LNCaP clone FGC (cell line): ENCODE measurements at places on chromosomes 11 and 22.

GRCh38 chr11:46240371-46240770, 37.1 kb upstream of the CREB3L1 start:
- no peak for DNase-seq

- no peak for DNase-seq
Observed at GRCh38 chr22:37043209-37043827, 8.2 kb upstream of the KCTD17 start.

DNA sequence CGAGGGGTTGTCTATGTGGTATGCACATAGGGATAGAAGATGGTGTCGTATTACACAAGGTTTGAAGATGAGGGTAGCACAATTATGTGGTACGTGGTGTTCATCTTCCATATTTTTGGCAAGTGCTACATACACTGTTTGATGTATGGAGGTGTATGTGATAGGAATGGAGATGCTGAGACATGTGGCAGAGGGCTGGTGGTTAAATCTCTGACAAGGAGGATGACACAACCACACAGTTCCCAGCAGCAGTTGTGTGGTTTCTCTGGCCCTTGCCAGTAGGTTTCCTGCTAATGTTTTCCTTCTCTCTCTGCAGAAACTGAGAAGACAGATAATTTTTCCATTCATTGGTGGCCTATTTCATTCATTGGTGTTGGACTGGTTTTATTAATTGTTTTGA, 17.0 kb downstream of the NCR3LG1 start:
- no peak for DNase-seq

- DNase-seq: no peak
Observed at GRCh38 chr22:22881116-22882000, 6.3 kb upstream of the IGLL5 start.

- no peak for DNase-seq
Observed at GRCh38 chr11:46298699-46299433, 21.4 kb downstream of the CREB3L1 start.

DNA sequence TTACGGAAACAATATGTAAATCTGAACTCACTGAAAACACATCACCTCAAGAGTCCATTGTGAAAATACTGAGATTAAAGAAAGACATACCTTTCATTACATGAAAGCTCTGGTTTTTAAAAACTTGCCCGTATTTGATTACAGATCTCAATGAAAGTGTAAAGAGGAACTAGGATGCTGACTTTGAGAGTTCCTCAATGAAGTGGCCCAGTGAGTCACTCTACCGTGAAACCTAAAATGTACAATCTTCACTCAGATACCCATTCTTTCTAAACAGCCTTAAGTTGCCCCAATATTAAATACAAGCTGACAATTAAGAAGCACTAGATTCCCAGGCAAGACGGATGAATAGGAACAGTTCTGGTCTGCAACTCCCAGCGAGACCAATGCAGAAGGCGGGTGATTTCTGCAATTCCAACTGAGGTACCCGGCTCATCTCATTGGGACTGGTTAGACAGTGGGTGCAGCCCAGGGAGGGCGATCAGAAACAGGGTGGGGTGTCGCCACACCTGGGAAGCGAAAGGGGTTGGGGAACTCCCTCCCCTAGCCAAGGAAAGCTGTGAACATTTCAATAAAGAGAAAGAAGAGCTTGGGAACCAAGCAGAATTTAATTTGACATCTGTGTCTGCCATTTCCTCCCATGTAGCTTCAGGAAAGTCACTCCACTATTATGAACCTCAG, 33.8 kb upstream of the OR9G4 start:
- no peak for DNase-seq

DNA sequence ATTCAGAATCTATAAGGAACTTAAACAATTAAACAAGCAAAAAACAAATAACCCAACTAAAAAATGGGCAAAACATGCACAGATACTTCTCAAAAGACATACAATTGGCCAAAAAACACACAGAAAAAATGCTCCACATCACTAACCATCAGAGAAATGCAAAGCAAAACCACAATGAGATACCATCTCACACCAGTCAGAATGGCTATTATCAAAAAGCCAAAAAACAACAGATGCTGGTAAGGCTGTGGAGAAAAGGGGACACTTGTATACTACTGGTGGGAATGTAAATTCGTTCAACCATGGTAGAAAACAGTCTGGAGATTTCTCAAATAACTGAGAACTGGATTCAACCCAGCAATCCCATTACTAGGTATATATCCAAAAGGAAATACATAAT, 24.8 kb downstream of the ENTHD1 start:
- no peak for DNase-seq

DNA sequence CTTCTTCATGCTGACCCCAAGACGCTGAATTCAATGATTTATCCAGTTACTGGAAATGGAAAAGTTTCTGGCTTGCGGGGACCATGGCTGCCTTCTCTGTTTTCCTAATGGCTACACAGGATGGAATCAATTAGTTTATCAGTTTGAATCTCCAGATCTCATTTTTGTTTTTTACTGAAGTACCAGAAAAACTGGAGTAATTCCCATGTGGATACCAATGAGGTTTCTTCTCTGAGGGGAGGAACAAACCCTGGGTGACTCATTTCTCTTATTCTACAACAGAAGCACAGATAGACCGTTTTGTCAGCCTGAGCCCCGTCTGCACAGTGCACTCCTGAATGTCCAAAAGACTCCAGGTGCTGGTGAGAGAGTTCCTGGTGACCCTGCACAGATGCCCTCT, 3.4 kb downstream of the ZNF195 start:
- DNase-seq: no peak

GRCh38 chr11:843086-843734, 558 bp downstream of the TSPAN4 start:
- DNase-seq: no peak

- DNase-seq: no peak
Observed at GRCh38 chr11:131311776-131312514, 58.5 kb upstream of the NTM start.

- DNase-seq: no peak
Observed at GRCh38 chr11:63612181-63612580, 2.1 kb downstream of the PLAAT3 start.

GRCh38 chr11:6567371-6567745, 36.1 kb downstream of the RRP8 start:
- peak; percentile 75 for DNase-seq

GRCh38 chr11:81339521-81339920, 1394.1 kb downstream of the FAM181B start:
- DNase-seq: no peak

DNA sequence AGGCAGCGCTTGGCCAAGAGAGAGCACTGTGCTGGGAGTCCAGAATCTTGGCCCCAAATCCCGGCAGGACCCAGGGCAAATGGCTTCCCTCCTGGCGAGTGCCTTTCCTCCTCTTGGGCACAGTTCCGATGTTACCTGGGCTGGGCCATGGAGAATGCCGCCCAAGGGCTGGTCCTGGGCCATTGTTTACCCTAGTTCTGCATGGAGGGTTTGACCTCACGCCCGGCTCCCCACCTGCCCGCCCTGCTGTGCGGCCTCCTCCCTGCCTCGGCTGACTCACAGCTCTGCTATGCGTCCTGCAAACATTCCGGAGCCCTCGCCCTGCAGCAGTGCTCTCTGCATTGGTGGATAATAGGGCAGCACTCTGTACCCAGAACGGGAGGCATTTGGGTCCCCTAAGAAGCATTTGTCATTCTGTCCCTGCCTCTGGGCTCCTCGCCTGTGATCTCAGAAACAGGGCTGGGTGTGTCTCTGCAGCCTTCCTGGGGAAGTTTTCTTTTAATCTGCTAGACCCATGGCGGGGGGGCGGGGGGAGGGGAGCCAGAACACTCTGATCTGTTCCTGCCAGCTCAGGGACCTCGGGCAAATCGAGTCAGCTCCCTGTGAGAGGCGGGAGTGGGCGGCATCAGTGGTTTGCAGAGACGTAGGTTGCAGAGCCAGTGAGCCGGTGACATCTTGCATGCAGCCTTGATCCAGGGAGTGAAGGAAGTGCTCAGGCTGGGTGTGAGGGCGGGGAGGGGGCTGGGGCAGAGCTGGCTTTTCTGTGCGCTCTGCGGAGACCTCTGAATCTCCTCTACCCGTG, 32.9 kb upstream of the SMIM38 start:
- DNase-seq: peak; percentile 87

DNA sequence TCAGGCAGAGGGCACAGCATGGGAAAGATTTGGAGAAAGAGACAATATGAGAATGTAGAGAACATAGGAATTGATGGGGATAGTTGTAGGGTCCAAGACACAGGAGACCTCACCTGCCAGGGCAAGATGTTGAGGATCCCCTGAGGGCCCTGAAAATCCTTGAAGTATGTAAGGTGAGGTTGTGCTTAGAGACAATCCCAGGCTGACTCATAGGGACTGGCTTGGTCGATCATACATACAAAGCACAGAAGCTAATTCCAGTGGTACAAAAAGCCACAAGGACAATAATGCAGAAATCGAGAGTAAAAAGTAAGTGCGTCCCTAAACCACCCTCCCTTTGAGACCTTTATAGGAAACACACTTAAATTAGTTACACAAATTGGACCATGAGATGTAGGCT, 468.2 kb downstream of the MIAT start:
- DNase-seq: no peak

DNA sequence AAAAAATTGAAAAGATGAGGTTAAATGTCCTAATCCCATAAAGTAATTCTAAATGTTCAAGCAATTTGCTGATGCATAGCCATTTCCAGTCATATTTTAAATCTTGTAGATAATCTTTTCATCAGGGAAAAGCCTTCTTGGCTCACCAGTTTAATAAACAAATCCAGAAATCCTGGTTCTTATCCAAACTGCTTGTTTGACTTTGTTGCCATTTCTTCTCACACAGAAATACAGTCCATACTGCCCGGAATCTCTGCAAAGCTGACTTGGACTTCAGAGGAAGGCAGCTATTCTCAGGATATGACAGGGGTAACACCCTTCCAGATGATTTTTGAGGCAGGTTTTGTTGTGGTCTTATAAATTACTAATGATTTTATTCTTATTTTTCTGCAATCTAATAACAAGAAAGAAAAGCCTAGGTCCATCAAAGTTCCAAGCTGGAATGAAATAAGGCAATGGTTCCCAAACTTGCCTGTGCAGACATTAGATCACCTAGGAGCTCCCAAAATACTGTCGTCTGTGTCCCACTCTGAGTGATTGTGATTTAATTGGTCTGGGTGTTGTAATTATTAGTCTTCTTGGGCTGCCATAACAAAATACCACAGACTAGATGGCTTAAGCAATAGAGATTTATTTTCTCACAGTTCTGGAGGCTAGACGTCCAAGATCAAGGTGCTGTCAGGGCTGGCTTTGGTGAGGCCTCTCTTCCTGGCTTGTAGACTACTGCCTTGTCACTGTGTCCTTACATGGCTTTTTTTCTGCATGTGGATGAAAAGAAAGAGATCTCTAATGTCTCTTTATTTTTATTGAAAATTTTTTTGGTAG, 55.1 kb upstream of the RCE1 start:
- peak; percentile 86 for DNase-seq

DNA sequence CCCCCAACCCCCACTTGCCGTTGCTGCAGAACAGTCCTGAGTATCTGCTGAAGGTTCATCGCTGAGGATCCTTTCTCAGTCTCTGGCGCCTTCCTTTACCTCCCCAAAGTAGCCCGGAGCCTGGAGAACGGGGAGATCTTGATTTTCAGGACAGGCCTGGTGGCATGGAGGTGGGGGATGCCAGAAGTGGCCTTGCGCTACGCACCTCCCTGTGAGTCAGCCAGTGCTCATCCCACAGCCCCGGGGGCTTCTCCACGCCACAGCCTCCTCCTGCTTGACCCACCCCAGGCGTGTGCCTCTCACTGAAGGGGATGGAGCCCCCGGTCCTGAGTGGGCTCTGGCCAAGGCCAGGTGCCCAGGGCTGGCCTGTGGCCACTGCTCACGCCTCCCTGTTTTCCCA, 339.6 kb downstream of the TBC1D22A start:
- DNase-seq: no peak

- peak; percentile 8 for DNase-seq
Observed at GRCh38 chr11:112697391-112698178, 263.6 kb upstream of the NCAM1 start.

DNA sequence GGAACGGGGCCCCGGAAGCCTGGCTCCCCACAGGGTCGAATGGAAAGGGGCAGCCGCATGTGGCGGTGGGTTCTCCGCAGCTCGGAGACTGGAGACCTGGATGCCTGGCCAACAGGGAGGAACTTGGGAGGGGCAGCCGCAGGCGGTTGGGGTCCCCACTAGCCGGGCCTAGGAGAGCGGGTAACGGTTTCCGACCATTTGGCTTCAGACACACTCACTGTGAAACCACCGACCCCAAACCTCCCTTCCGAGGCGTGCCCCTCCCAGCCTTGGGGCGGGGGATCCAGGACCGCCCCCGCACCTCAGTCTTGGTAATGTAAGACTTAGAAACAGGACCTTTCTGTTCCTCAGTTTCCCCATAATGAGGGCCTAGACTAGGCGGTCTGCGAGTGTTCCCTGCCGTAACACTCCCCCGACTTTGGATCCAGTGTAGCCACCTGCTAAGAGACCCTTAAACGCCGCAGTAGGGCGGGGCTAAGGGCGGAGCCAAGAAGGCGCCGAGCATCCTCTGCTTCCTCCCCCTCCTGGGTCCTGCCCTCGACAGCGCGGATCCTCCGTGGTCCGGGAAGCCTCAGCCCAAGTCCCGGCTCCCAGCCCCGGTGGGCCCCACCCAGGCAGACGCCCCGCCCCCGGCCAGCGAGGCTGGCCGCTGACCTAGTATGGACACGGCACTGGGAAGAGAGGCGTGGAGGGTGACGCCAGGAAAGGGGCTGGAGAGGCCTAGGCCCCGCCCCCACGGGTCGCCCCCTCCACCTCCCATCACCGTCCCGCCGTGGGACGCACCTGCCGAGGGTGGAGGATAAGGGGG, 1.8 kb upstream of the RASGRP2 start:
- no peak for DNase-seq

GRCh38 chr22:50086526-50086925, 1.3 kb upstream of the MLC1 start:
- DNase-seq: no peak

- no peak for DNase-seq
Observed at GRCh38 chr22:49934160-49934890, 15.9 kb downstream of the CRELD2 start.

DNA sequence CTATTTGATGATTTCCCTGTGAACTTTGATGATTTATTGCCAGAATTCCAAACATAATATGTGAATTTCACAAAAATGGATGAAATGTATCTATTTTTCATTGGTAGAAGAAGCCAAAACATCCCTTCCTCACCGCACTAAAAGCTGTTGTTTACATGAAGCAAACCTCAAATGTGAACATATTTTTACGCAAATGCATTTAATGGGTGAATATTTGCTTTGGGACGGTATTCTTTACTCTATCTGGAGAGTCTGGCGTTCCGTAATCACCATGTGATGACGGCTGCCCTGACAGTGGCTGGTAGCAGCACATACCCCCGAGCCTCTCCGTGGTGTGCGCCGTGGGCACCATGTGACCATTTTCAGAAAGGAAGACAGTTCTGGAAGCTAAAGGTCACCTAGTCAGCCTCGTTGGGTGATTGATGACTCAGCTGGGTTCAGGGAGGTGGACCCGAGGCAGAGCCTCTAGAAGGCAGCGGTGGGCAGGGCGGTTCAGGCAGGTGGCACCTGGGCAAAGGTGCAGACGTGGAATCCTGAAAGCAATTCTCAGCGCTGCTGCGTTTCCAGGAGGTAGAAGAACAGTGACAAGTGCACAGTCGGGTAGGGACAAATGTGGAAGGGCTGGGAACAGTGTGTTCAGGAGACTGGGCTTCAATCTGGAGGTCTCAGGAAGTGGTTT, 45.3 kb downstream of the PPARA start:
- no peak for DNase-seq
